ENCODE measurements at places on chromosomes 12 and 14.

DNA sequence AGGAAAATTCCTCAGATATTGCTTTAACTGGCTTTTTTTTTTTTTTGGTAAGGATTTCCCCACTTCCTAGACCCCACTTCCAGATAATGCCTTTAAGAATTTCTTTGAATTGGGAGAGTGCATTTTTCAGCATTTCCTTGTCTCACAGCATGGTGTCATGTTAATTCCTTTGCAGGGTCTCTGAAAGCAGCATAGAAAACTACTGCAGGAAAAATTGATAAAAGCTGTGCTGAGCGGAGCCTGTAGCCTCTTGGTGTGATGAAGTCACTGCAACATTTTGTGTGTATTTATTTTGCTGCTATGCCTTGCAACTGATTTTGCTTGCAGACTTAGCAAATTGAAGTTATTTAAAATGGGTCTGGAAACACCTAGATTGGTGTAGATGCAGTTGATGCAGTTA is 2.7 kb downstream of the ANO4 start:
- H3K36me3 ChIP-seq, result no peaks in the 10 kb centered on the region
- no peak overlapping the region for H3K4me3 ChIP-seq
- H3K27me3 ChIP-seq, result no peaks in the 10 kb centered on the region

GRCh38 chr14:99361596-99362215 is 89.7 kb upstream of the BCL11B start:
- H3K4me1 ChIP-seq, result no peaks in the 10 kb centered on the region
- H3K36me3 ChIP-seq, result no peaks in the 10 kb centered on the region
- H3K27ac ChIP-seq, result no peak overlapping the region
- H3K4me3 ChIP-seq, result no peak overlapping the region
- no peak for DNase-seq
- H3K27me3 ChIP-seq, result no peaks in the 10 kb centered on the region

GRCh38 chr14:74941676-74942097 is 13.7 kb downstream of the PGF start:
- H3K4me3 ChIP-seq, result peak overlapping the region; percentile 28
- H3K27ac ChIP-seq, result peak overlapping the region; percentile 4
- H3K36me3 ChIP-seq, result no peaks in the 10 kb centered on the region
- peak; percentile 51 for DNase-seq
- H3K4me1 ChIP-seq, result peaks cover 37% of the 10 kb centered on the region

DNA sequence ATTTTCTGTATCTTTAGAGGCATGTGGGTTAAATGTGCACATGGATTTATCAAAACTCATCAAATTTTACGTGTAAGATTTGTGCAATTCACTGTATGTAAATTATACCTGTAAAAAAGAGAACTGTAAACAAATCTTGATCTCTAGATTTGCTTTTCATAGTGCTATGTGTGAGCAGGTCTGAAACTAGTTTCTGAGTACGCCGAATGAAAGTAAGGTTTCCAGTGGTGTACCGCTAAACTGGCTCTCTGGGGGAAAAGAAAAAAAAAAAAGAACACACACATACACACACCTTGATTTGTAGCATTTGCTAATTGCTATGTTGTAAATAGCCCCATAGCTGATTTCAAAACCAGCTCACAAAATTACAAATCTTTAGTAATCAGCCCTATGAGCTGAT is 8.6 kb upstream of the SLC41A2 start:
- H3K4me1 ChIP-seq, result no peaks in the 10 kb centered on the region
- no peaks in the 10 kb centered on the region for H3K36me3 ChIP-seq
- H3K27ac ChIP-seq, result no peak overlapping the region
- H3K4me3 ChIP-seq, result no peak overlapping the region
- H3K27me3 ChIP-seq, result peaks cover 3% of the 10 kb centered on the region
- DNase-seq, result no peak

DNA sequence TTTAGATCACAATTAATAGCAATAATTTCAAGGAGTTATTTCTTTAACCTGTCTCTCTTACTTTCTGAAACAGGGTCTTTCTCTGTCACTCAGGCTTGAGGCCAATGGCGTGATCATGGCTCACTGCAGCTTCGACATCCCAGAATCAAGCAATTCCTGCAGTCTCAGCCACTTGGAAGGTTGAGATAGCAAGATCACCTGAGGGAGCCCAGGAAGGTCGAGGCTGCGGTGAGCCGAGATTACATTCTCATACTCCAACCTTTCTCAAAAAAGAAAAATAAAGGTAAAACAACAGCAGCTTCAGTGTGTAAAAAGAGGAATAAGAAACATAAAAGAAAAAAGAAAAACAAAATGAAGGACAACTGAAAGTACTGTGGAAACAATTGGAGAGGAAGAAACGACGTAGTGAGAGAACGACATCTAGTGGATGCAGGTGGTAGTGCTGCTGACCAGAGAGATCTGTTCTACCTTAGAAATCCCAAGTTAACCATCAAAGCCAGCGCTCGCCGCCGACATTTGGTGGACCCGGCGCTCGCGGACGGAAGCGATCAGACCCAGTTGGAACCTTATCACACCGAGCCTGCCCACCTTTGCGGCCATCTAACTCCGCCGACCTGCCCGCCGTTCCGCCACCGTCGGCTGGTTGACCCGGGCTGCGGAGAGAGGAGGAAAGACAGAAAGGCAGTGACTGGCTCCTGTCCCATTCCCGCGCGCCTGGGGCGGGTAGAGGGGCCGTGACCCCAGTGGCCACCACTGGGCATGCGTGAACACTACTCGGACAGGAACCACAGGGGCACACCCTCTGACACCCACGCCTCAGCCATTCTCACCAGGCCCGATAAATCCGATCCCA is 196.1 kb downstream of the ALG10 start:
- H3K27ac ChIP-seq, result no peak overlapping the region
- H3K4me3 ChIP-seq, result peak overlapping the region; percentile 11
- no peaks in the 10 kb centered on the region for H3K27me3 ChIP-seq
- DNase-seq, result peak; percentile 68

DNA sequence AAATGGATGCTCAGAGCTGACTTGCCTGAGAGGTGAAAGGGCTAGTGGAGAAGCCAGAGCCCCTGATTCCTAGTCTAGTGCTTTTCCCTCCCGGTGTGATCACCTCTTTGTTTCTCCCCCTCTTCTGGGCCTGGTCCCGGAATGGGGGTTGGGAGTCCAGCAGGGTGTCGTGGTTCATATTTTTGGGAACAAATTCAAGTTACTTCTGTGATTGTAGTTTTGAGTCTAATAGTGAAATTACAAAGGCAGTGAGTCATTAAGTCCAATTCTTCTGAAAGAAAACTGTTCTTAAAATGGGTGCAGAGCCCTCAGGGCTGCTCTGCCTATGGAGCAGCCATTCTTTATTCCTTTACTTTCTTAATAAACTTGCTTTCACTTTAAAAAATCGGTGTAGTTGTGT is 7.6 kb downstream of the SUSD6 start:
- H3K27ac ChIP-seq, result no peak overlapping the region
- no peak for DNase-seq

- peak overlapping the region; percentile 15 for H3K4me3 ChIP-seq
- peak; percentile 63 for DNase-seq
These were observed 15.4 kb upstream of the BCL11B start for GRCh38 chr14:99287269-99287942.

DNA sequence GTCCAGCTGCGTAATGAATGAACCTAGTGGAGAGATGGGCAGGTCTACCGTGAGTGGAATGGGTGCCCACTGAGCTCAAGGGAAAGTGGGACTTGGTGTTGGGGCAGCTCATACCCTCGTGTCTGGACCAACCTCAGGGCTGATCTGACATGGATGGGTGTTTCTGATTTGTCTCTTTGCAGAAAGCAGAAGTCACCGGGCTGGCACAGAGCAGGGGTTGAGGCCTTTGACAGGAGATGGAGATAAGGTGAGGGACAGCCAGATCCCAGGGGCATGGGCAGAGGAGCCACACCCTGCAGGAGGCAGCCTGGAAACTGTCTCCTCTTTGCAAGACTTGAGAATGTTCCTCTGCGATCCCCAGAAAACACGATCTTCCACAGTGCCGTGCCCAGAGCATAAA is 20.9 kb upstream of the PPP1CC start:
- no peak overlapping the region for H3K27ac ChIP-seq
- H3K4me1 ChIP-seq, result no peaks in the 10 kb centered on the region
- H3K36me3 ChIP-seq, result no peaks in the 10 kb centered on the region

GRCh38 chr12:80056232-80056631 is 43.1 kb upstream of the OTOGL start:
- no peak overlapping the region for H3K27ac ChIP-seq
- DNase-seq, result no peak
- H3K36me3 ChIP-seq, result no peaks in the 10 kb centered on the region
- no peak overlapping the region for H3K4me3 ChIP-seq

- no peak overlapping the region for H3K4me3 ChIP-seq
- H3K27ac ChIP-seq, result no peak overlapping the region
- no peaks in the 10 kb centered on the region for H3K36me3 ChIP-seq
These were observed 243.8 kb upstream of the PLEKHG7 start for GRCh38 chr12:92458996-92459395.

DNA sequence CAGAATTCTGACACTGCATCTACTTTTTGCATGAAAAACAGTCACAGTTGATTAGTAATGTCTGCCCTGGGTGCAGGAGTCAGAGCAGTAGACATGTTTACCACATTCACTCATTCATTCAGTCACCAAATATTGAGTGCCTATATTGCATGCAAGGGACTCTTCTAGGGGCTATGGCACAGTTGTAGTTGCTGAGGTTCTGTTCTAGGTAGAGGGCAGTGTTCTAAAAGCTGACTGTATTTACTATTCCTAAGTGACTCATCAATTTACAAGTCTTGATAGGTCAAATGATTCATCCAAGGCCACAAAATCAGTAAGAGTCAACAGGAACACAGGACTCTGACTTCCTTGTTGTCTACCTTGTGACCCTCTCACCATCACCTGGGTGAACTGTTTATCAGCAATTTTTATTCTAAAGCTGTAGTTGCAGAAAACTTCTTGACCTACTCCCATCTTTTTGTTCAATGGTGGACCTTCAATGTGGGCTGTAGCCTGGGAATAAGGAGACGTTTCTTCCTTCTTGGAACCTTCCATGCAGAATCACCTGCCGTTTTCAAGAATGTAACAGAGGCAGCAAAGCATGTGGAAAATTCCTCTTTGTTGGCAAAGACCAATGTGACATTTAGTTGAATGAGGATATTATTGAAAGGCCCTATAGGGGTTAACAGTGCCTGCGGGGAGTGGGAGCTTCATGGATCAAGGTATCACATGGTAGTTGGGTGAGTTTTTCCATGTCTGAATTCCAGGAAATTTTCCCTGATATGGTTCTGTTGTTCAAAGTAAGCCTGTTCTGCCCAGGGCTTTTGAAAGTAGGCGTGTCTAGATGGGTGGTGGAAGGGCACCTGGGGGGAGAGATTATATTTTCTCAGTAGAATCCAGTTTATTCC is 223.2 kb downstream of the KTN1 start:
- peaks cover 31% of the 10 kb centered on the region for H3K4me1 ChIP-seq
- no peak overlapping the region for H3K4me3 ChIP-seq
- no peaks in the 10 kb centered on the region for H3K27me3 ChIP-seq
- no peak overlapping the region for H3K27ac ChIP-seq
- no peaks in the 10 kb centered on the region for H3K36me3 ChIP-seq

DNA sequence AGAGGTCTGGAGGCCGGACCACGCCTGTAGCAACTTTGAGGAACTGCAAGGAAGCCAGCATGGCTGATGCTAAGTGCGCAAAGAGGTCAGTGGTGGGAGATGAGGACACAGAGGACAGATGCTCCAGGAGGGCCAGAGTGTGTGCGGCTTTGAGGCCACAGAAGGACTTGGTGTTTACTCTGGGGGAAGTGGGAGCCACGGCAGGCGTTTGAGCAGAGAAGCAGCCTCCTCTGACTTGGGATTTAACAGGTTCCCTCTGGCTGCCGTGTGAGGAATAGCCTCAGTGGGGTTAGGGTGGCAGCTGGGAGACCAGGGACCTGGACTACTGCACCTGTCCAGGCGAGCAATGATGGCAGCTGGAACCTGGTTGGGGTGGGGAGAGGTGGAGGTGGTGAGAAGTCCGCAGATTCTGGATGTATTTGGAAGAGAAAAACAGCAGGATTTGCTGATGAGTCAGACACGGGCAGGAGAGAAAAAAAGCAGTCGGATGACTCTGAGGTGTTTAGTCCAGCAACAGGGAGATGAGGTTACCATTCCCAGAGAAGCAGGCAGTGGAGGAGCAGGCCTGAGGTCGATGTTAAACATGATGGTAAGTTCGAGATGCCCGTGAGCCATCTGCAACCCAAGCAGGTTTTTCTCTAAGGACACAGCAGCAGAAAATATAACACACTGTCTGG is 143.5 kb downstream of the SCARB1 start:
- no peak for DNase-seq
- no peak overlapping the region for H3K4me3 ChIP-seq
- no peaks in the 10 kb centered on the region for H3K36me3 ChIP-seq

- no peaks in the 10 kb centered on the region for H3K36me3 ChIP-seq
- no peaks in the 10 kb centered on the region for H3K27me3 ChIP-seq
- no peak overlapping the region for H3K27ac ChIP-seq
- no peaks in the 10 kb centered on the region for H3K4me1 ChIP-seq
These were observed 94.6 kb upstream of the ALG10B start for GRCh38 chr12:38222011-38222410.

- no peak for DNase-seq
- H3K4me1 ChIP-seq, result no peaks in the 10 kb centered on the region
- H3K27me3 ChIP-seq, result peaks cover 9% of the 10 kb centered on the region
- H3K36me3 ChIP-seq, result no peaks in the 10 kb centered on the region
These were observed 536 bp upstream of the TUNAR start for GRCh38 chr14:95875831-95876760.

- no peak overlapping the region for H3K27ac ChIP-seq
- H3K27me3 ChIP-seq, result no peaks in the 10 kb centered on the region
- no peaks in the 10 kb centered on the region for H3K4me1 ChIP-seq
- DNase-seq, result no peak
These were observed 78.9 kb downstream of the SETD3 start for GRCh38 chr14:99401621-99402284.

DNA sequence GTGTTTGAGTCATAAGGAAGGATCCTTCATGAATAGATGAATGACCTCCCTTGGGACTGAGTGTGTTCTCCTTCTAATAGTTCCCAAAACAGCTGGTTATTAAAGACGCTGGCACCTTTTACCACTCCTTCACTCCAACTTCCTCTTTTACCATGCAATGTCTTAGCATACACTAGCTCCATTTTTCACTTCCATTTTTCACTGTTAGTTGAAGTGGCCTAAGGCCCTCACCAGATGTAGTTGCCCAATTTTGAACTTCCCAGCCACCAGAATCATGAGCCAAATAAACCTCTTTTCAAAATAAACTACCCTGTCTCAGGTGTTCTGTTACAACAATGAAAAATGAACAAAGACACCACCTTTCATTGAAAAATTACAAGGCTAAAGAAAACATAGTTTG is 64.7 kb downstream of the GPR65 start:
- H3K4me1 ChIP-seq, result no peaks in the 10 kb centered on the region
- no peaks in the 10 kb centered on the region for H3K36me3 ChIP-seq
- no peak overlapping the region for H3K27ac ChIP-seq
- no peak for DNase-seq
- H3K4me3 ChIP-seq, result no peak overlapping the region
- no peaks in the 10 kb centered on the region for H3K27me3 ChIP-seq
